ENCODE measurements at places on chromosomes 12 and 14.
A peak's percentile ranks its signal among the peaks of the same experiment; 100 is the strongest.

GRCh38 chr14:89304972-89305703, 111.9 kb downstream of the FOXN3 start:
- DNase-seq = peak; percentile 62

GRCh38 chr12:78725951-78726580, 138.5 kb upstream of the SYT1 start:
- DNase-seq = no peak

GRCh38 chr12:122064025-122064777, 14.4 kb upstream of the MLXIP start:
- peak; percentile 78 for DNase-seq

DNA sequence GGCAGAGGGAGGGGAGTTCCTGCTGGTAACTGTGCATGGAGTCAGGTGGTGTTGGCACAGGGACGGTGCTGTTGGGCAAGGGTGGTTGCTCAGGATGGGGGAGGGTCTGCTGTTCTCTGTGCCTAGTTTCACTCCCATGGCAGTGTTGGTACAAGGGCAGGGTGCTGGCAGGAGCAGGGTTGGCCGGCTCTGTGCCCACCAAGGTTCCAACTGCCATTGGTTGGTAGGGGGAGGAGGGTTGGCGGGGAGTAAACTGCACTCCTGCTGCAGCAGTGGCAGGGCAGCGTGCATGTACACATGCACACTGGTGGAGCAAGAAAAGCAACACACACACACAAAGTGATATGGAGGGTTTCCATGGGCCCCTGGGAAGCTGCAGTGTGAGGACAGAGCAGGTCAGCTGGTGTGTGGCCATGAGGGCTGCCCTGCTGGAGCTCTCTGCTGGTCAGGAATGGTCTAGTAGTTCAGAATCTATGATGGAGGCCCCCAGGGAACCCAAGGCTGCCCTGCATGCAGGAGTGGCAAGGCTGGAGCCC, 269.9 kb upstream of the MGAT4C start:
- no peak for DNase-seq

DNA sequence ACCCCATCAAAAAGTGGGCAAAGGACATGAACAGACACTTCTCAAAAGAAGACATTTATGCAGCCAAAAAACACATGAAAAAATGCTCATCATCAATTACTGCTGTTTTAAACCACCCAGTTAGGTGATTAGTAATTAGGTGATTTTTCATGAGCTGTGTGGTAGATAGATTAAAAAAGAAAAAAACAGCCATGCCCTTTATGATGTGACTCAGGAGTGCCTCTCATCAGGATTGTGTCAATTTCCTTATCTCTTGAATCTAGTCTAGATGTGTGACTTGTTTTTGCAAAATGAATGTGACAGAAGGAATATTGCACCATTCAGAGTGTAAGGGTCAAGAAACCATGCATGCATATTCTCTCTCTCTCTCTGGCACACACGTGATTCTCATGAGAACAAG, 5.7 kb downstream of the OR10A7 start:
- DNase-seq = no peak

DNA sequence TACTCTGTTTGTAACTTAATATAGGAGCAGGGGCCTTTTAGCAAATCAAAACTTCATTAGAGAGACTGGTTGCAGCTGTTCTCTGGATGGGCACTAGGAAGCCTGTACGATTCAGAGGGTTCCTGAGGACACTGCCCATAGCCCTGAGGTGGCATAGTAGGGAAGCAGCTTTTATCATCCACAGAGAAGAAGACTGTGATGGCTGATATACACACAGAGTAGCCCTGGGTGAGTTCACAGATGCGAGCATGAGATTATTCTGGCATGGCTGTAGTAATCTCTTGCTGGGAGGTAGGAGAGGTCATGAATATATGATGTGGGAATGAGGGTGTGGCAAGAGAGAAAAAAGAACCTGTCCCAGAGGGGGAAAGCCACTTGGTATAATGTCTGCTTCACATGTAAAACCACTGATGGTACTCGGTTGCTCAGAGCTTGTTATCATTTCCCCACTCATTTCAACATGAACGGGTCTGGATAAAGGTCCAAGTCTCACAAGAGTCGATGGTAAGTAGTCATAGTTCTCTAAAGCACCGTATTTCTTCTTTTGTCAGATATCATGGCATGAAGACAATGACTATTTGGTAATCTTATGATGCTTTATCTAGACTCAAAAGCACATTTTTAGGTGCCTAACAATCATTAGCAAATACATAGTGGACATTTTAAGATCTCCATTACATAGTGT, 52.0 kb downstream of the PEBP1 start:
- DNase-seq = no peak

GRCh38 chr14:65210118-65210821, 108.0 kb upstream of the MAX start:
- DNase-seq = no peak

- no peak for DNase-seq
These were observed 2.1 kb upstream of the EMC9 start for GRCh38 chr14:24143511-24143910.

GRCh38 chr12:79151956-79152355, 287.4 kb downstream of the SYT1 start:
- no peak for DNase-seq

DNA sequence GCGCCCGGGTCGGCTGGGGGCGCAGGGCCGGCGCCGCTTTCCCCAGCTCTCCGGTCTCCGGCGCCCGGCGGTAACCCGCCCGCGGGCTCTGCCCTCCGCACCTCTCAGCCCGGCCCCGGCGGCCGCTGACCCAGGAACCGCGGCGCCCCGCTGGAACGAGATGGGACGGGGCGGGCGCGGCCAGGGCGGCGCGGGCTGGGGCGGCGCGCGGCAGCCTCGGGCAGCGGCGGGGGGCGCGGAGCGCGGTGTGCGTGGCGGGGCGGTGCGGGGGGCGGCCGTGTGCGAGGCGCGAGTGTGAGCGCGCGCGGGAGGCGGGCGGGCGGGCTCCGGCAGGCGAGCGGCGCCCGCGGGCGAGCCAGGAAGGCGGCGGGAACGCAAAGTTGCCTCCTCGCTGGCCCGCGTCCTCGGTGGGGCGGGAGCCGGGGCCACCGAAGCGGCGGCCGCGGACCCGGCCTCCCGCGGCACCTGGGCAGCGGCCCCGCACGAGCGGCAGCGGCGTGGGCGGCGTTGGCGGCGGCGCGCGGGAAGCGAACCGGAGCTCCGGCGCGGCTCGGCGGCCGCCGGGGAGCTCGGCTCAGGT, 671 bp upstream of the DIO3 start:
- no peak for DNase-seq

DNA sequence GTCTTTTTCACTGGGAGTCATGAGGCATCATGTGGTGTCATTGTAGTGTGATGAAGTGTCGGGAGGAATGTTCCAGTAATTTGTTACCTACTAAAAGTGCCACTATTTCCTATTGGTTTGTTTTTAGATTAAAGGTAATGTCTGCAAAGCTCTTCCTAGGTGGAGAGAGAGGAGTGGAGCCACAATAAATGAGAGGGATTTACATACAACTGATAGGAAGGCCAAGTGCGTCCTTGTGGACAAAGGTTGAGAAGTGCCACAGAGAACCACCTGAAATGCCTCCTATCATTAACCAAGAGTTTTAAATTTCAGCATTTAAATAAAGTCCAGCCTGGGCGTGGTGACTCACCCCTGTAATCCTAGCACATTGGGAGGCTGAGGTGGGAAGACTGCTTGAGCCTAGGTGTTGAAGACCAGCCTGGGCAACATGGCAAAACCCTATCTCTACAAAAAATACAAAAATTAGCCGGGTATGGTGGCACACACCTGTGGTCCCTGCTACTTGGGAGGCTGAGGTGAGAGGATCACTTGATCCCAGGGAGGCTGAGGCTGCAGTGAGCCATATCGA, 2.5 kb upstream of the SNX6 start:
- DNase-seq = no peak

GRCh38 chr14:91258876-91259275, 14.4 kb upstream of the GPR68 start:
- no peak for DNase-seq

DNA sequence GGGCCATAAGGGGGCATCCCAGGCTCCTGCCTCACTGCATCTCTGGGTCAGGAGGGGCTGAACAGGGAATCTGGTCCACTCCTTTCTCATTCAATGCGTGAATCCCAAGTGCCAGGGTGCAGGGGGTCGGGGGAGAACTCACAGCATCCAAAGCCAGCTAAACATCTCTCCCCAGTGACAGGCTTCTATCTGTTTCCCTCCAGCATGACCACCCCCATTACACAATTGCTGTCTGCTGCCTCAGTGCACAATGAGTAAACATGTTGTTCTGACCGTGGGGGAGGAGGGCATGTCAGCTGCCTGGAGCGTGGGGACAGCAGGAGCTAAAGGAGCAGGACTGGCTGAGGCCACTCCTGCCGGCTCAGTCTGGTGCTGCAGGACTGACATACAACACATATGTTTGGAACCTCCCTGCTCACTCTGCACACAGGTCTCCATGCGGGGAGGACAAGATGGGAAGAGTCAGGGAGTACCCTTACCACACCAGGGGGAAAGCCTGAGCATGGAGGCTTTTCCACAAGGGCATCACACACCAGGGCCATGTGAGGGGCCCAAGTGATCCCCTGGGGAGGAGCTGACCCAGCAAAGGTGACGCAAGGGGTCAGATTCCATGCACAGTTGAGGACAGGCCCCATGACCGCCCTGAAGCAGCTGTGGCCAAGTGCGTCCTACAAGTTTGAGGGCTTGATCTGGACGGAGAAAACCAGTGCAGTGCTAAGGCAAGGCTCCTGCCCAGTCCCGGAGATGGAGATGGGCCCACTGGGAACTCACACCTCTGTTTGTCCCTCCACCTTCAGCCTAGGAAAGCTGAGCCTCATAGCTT, 1.4 kb downstream of the TNS2 start:
- DNase-seq = no peak

DNA sequence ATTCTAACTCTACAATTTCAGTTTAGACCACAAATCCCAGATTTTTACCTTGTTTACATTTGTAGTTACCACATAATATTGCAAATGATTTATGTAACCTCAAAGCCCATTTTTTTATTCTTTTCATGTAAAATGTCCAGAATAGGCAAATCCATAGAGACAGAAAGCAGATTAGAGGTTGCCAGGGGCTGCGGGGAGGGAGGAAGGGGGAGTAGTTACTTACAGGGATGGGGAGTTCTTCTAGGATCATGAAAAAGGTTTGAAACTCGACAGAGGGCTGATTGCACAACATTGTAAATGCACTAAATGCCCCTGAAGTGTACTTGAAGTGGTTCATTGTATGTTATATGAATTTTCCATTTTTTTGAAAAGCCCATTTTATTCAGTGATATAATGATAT, 66.5 kb downstream of the PPP2R5C start:
- DNase-seq = no peak

GRCh38 chr14:87996291-87996592, 3.3 kb upstream of the GALC start:
- no peak for DNase-seq

DNA sequence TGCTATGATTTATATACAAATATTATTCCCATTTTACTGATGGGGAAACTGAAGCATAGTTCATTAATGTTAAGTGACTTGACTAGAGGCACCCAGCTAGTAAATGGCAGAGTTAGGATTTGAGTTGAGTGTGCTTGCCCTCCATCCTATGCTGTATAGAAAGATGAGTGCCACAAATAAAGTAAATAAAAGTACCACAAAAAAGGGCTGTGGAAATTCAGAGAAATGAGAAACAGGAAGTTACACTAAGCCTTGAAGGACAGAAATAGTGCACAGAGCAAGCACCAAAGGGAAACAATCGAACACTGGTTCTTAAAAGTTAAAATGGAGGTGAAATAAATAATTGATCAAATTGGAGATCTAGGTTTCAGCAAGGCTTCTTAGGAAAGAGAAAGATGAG, 9.2 kb upstream of the ABCD2 start:
- DNase-seq = no peak

GRCh38 chr12:95790033-95790916, at the start of gene NTN4:
NTN4 (minus strand) TSS chr12:95790764; CDS start chr12:95790309, 455 bp downstream.
- DNase-seq = peak; percentile 66

- DNase-seq = no peak
These were observed at the start of gene PLD4 for GRCh38 chr14:104924421-104925213. PLD4 (plus strand) TSS chr14:104924879; CDS start chr14:104927141, 2,262 bp downstream.

- no peak for DNase-seq
These were observed 64.7 kb upstream of the RFLNA start for GRCh38 chr12:124230117-124230757.

GRCh38 chr14:22885975-22886374, 3.0 kb downstream of the REM2 start:
- no peak for DNase-seq

DNA sequence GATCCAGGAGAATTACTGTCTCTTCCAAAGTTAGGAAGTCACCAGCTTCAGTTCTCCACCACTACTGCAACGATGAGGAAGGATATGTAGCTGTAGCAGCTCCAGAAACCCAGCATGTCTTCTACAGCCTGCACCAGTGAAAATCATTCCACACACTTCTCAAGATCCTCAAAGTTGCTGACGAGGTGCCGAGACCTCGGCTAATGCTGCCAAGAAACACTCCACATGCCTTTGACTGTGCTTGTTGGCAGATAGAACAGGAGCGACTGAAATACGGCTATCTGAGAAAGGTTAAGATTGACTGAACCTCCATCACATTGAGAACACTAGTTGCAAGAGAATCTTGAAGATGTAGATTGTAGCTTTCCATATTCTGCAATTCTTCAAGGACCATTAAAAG, 241.9 kb downstream of the PPFIA2 start:
- DNase-seq = no peak

- no peak for DNase-seq
These were observed 64.0 kb upstream of the LTA4H start for GRCh38 chr12:96099421-96099820.

DNA sequence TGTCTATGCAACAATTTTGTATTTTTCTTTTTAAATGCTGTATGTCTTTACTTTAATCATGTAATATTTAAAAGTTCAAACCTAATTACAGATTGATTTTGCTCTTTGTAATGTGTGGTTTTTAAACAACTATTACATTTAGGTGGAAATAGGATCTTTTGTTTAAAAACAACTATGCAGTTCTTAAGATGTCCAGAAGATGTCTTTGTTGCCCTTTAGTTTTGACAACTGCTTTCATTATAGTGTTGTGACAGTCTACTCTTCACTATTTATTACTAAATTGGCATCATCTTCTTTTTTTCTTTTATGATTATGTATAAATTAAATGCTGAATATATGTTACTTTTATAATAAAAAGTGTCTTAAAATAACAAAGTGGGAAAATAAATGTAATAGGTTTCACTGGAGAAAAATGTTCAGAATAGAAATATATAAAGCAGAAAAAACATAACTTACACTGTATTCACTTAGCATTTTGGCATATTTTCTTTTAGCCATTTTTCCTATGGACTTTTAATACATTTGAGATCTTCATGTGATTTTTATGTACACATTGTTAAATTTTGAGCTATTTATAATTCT, 27.1 kb upstream of the PCNX4 start:
- no peak for DNase-seq

DNA sequence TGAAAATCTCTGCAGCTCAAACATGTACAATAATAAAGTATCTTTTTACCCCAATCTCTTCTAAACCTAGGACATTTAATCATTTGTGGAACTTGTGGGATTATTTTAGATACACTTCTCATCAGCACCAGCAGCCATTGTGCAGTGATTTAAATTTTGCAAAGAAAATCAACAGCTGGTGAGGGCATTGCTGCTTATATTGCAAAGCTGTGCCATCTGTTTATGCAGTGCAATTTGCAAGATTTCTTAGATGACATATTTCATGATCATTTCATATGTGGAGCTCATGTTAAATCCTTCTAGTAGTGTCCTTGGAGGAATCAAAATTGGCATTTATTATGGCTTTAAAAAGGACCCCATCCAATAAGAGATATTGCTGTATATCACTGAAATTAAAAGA, 320.7 kb downstream of the BTG1 start:
- DNase-seq = no peak

GRCh38 chr14:33951183-33951840, 438 bp upstream of the EGLN3 start:
- no peak for DNase-seq

Measured in right forelimb (tissue), 1 donor.